Pulmonary artery endothelial cell (primary cell): ENCODE measurements at places on chromosomes 3 and 15.

DNA sequence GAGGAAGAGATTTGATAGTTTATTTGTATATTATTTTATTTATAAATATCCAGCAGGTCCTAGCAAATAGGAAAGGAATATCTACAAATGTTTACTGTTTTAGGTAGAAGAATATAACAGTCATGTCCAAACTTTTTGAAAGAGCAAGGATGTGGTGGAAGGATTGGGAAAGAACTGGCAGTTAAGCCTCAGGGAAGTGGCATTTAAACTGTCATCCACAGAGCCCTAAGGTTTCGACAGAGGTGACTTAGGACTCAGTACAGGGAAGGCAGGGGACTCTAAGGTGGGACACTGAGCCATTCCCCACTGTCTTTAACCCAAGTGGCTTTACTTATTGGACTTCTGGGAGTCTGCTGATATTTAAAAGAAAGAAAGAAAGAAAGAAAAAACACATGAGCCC, 11.8 kb upstream of the TMEM87A start:
- no peak for DNase-seq

DNA sequence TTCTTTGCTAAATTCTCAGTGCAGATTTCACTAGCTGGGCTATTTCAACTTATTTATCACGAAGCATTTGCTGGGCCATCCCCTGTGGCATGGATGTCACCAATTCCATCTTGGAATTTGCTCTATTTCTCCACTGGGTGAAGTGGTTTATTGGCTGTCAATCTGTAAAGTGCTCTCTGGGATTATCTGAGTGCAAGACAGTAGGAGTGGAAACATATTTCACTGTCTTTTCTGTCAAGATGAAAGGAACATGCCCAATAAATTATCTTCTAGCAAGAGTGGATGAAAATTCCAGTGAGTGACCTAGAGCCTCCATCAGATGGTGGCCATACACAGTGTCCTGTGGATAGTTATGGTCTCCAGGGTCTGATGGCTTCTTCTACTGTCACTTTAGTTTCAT, 25.1 kb upstream of the CTDSPL start:
- DNase-seq = no peak

DNA sequence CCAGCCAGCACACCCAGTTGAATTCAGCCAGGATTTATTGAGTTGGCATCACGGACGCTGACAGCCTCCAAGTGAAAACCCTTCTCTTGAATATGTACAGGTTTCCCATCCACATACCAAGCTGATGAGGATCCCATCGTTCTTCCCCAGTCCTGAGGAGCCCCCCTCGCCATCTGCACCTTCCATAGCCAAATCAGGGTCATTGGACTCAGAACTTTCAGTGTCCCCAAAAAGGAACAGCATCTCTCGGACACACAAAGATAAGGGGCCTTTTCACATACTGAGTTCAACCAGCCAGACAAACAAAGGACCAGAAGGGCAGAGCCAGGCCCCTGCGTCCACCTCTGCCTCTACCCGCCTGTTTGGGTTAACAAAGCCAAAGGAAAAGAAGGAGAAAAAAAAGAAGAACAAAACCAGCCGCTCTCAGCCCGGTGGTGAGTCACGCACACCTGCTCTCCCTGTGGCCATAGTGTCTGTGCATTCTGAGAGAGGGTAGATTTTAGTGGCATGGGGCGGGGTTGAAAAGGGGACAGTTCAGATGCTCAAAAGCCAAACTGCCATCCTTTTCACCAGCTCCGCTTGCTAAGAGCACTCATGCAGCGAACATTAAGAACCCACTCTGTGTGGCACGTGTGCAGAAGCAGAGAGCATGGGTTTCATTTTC, 51.2 kb downstream of the KLHL25 start:
- DNase-seq = no peak

DNA sequence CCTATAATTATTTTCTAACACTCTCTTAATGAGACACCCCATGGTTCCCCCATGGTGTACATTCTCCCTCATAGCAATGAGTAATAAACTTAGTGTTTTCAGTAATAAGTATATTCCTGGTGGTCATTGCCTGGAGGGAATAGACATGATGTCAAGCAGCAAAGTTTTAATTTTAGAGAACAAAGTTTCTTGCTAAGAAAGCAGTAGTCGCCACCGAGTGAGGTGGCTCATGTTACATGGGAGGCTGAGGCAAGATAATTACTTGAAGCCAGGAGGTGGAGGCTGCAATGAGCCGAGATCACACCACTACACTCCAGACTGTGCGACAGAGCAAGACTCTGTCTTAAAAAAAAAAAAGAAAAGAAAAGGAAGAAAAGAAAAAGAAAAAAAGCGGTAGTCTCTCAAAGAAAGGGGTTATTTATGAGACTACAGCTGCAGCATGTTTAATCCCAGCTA, 2.4 kb upstream of the ELP6 start:
- no peak for DNase-seq

GRCh38 chr3:51429138-51429537, 38.1 kb downstream of the RBM15B start:
- DNase-seq = no peak

DNA sequence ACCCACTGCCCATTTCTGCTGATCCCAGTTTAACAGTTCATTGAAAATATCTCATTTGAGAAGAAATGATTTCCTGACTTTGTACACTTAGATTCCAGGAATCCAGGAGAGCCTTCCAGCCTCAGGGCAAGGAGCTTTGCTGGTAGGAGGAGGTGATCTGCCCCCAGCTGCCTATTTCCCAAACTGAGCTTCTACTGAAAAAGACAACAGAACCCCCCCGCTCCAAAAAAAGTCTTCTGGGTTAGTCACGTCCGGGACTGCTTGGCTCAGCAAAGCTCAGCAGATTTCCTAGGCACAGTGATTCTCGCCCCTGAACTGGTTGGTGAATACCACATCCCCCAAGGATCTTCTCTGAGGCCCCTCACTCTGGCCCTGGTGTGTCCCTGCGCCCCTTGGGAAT, 13.1 kb downstream of the SLC6A6 start:
- no peak for DNase-seq
